ENCODE measurements at places on chromosomes 6 and 20.

DNA sequence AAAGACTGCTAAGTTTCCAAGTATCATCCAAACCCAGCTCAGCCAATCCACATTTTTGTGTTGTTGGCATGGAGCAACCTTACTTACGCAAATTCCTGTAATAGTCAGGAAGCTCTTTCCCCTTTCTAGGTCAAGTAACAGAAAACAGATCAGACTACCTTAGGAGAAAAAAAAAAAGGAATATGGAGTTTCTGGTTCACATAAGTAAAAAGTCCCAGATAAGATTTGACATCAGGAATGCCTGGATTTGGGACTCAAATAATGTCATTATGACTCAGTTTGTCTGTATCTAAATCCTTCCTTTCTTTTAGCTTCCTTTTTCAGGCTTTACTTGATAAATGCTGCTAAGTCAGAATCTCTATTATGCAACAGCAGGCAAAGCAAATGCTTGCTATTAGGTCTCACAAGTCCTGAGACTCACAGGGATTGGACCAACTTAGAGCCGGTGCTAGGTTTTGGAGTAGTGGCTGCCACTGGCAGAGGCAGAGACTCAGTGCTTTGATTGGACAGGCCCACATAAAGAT is 44.5 kb downstream of the NCOA7 start:
- no peak for DNase-seq

GRCh38 chr6:105320765-105321164 is 82.1 kb downstream of the PREP start:
- DNase-seq, result no peak

GRCh38 chr20:14193885-14194284 is 143.5 kb downstream of the FLRT3 start:
- no peak for DNase-seq

DNA sequence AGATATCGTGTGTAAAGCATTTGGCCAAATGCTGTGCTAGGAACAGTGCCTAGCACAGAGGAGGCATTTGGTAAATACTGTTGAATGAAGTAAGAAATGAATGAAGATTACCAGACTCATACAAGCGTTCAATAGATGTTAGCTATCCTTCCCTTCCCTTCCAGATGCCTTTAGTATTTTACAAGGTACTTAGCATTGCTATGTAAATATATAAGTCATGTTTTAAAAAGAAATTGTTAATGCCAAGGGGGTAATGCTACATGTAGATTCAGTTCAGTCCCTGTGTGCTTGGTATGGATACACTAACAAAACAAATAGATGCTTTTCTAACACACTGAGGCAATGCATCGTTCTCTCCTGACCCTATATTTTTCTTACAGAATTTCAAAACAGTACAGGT is 407.2 kb downstream of the ADGRB3 start:
- no peak for DNase-seq

DNA sequence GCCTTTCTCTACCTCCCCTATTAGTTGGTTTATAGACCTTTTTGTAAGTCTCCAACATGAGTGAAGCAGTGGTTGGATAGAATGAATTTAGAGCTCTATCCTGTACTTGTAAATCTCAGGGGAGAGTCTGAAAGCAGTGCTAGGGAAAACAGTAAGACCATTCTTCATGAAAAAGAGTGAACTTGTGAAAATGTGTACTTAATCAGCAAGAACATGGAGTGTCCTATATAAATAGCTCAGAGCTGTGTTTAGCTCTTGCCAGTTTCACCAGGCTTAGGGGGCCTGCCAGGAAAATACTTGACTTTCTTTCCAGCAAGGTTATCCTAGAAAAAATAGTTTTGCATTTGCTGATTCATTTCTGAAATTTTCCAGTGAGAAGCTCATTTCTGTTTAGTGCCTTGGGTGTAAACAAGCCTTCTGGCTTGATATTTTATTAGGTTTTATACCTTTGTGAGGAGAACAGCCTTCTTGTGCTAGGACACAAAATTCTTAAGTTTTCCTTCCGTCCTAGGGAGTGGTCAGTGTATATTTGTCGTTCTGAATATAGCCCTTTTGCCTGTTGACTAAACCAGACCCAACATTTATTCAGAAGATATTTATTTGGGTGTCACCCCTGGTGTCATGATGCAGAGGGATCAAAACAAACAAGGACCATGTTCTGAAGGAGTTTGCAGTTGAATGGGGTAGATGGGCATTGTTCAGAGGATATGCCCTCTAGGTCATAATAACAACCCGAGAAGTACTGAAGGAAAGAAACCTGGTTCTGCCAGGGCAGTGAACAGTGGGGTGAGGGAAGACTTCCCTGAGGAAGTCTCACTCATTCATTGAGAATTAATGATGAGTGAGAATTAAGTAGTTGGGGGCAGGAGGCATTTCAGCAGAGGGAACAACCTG is 7.6 kb downstream of the ARFGEF2 start:
- DNase-seq, result no peak

DNA sequence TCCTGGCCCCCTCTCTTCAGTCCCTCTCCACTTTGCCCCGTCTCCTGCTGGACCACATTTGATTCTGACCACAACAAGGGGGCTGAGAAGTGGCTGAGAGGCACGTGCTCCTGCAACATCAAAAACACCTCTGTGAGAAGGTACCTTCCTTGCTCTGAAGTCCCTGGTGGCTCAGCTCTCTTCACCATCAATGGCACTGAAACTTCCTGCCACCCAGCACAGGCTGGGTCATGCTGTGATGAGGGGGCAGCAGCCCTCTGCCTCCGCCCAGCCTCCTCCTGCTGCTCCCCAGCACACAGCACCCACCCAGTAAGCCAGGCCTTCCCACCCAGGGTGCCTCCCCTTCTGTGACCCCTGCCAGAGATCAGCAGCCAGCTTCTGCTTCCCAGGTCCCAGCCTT is 10.3 kb downstream of the ZMYND8 start:
- no peak for DNase-seq

DNA sequence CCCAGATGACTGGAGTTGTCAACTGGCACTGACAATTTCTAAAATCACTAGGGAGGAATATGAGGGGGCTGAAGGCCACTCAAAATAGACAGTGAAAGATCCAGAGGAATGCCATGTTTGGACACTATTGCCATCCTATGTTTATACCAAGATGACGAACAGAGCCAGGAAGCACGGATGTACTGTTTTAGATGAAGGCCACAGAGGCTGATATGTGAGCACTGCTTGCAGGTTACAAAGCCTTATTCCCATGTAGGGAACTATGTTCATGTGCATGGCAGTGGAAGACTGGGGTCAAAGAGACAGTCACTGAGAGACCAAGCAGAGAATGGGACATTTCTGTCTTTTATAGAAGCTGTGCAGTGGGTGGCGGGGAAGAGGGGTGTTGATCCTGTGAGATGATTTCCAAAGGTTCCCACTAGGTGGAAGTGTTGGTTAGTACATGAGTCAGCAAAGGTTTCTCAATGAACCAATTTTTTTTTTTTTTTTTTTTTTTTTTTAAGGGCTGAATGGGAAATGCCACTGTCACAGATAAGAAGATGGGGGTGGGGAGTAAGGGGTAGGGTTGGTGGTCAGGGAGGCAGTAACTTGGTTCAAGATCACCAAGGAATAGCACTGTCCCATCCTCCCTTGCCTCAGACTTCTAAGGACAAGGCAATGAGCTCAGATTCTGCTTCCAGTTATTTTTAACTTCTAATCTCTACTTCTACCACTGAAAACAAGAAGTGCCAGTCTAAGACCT is 46.7 kb upstream of the MOCS1 start:
- DNase-seq, result no peak

DNA sequence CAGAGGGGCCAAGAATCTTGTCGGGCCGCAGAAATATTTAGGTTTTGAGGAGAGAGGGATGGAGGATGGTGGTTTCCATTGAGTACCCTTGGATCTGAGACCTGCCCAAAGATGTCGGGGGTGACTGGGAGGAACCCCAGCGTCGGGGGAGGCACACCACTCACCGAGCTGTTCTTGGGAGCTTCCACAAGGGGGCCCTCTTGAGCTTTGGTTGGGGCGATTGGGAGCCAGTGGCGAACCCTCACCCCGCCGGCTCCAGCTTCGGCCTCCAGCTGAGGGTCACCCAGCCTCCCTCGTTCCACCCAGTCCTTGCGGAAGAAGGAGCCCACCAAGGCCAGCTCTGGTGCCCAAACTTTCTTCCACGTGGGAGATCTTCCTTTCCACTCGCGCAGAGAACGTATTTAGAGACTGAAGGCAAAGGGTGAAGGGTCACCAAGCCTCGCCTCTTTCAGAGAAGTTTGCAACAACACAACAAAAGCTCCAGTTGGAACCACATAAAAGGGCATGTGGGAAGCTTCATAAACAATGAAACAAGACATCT is 33.6 kb downstream of the APCDD1L start:
- DNase-seq, result peak; percentile 77

DNA sequence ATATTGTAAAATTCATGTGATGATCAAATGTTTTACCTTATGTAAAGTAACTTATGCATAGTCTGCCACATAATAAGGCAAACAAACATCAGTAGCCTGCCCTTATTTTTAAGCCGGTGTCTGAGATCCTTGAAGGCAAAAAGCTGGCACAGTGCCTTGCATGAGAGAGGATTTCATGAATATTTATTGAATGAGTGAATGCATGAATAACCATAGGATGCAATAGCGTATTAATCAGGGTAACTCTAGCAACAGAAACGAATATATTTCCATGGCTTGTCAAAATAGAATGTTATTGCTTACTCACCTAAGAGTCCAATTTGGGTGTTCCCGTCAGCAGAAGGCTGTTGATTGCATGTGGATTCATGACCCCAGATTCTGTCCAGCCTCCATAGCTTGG is 34.9 kb downstream of the BTBD3 start:
- no peak for DNase-seq

GRCh38 chr6:71965404-71965803 is 79.1 kb downstream of the RIMS1 start:
- no peak for DNase-seq

- DNase-seq, result no peak
These were observed 74.0 kb downstream of the PPP1R3G start for GRCh38 chr6:5159162-5159561.

DNA sequence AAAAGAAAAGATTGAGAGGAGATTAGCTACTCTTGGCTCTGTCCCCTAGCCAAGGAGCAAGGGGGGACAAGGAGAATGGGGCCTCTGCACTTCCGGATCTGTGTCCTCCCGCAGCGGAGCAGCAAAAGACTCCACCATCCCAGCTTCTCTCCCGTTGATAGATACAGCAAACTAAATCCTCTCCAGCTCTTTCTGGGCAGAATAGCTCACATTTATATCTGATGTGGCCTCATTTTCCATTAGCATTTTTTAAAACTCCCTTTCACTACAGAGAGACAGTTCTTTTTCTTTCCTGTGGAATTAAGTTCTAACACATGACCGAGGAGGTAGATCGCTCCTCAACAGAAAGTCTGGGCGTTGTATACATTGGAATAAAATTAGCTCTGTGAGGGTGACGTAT is 260.9 kb upstream of the SOX4 start:
- no peak for DNase-seq
